ENCODE measurements at places on chromosomes 4 and X. TPM values are rescaled to one million over a fixed set of nuclear protein-coding genes. Genes with fewer than 3 reads are reported as not detected.

GIMD1 gene
- not detected for total RNA-seq

DNA sequence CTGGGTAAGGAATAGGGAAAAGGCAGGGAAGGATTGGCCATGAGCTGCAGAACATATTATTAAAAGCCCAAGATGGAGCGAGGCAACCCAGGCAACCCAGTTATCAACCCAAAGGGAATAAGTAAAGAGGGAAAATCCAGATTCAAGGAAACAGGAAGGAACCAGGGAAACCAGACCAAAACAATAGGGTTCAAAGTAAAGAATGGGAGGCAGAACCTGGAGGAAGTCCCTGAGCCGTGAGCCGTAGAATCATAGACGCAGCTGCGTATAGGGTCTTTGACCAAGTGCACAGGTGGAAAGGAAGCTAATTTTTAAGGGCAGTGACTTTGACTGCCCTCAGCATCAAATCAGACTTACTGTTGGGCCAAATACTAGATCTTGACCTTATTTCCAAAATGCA lies 98.5 kb upstream of the SRD5A3 start:
- no peak for DNase-seq

- no peak for DNase-seq
These were observed 666.0 kb downstream of the GRID2 start for GRCh38 chr4:92969650-92970379.

CXorf51A gene
- total RNA-seq, result not detected

DNA sequence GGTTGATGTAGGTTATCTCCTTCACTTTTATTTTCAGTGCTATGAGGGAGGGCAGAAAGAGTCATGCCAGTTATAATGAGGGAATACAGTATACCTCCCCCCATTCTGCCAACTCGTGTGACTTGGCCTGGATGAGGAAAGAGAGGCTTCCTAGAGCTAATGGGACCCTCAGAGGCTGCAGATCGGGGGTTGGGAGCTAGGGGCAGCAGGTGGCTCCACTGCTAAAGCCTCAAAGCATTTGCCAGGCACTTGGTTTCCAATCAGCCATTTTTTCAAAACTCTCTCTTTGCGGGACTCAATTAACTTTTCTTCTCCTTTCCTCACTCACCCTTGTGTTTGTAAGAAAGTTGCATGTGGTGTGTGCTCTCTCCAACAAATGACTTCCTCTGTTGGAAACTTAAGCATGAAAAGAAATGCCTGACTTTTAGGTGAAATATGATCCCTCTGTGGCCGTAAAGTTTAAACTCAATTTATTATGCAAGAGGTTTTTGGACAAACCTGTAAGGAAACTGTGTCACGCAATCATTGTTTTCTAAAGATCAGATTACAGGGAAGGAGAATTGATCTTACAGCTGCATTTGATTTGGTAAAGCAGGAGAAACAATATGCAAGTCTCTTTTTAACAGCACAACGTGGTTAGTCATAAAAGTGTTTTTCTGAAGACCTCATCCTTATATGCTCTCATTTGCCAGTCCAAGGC lies 7.0 kb downstream of the SFRP2 start:
- peak; percentile 50 for DNase-seq

PYURF gene
- 63.7 TPM for total RNA-seq
